Left ventricle myocardium superior (tissue), 1 donor: ENCODE measurements at places on chromosomes 6 and 20. TPM values are rescaled to one million over a fixed set of nuclear protein-coding genes. Genes with fewer than 3 reads are reported as not detected.

Gene PTK7
- total RNA-seq: 2.1 TPM

GRCh38 chr6:112237066-112237465 lies 17.3 kb downstream of the LAMA4 start:
- DNase-seq: no peak

DNA sequence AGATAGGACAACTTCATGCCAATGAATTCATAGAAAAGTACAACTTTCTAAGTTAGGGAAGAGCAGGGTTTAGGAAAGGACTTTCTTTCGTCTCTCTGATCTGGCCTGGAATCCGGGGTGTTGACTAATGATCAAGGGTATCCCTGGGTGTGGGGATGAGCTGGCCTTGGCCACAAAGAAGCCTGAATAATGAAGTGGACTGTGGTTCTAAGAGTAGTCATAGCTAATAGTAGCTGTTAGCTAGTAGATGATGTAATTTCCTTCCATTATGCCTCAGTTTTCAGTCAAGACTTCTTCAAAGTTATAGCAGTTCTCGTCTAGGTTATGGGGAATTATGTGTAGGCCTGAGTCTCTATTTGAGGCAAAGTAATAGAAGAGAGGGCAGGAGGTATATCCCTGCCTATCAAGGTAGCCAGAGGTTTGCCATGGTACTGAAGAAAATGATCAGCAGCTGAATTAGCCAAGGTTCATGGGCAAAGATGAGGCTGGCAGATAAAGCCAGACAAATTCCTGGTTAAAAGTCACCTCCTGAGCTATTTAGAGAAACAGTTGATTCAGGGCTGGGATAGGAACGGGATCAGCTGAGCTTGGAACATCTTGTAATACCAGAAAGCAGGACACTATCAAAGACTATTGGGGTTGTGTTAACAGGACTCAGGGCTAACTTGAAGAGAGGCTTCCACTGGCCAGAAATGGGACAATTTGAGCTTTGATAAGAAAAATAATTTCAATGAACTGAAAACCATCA lies 18.7 kb upstream of the TRPC4AP start:
- DNase-seq: no peak

DNA sequence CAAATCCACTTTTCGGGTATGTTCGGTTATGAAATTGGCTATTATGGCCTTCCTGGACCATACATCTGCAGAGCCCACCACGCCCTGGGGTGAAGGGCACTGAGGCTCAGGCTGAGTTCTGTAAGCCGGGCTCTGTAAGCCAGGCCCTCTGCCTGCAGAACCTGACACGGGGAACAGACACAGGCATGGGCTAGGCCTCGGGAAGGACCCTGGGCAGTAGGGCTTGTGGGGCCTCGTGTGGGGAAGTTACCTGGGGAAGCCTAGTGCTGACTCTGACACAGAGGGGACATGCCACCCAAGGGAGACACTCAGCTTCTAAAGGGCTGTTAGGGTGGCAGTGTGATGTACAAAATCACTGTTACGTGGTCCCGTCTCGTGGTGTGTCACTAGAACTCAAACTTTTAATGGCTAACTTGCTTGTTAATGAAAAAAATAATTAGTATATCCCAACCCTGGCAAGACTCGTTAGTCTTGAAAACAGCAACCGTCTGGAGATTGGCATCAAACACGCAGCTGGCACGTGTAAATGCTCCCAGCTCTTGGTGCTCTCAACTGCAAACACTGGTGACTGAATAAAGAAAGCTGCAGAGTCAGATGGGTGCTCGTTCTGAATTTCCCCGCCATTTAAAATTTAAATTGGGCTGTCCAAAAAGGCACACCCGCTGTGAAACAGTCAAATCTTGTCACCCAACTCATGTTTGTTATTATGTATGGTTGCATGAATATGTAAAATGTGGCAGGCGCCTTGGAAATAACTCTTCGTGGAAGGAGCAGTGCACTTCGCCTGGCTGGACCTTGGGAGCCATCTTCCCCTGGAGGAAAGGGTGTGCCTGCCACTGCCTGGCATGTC lies 23.6 kb upstream of the TCFL5 start:
- no peak for DNase-seq

DNA sequence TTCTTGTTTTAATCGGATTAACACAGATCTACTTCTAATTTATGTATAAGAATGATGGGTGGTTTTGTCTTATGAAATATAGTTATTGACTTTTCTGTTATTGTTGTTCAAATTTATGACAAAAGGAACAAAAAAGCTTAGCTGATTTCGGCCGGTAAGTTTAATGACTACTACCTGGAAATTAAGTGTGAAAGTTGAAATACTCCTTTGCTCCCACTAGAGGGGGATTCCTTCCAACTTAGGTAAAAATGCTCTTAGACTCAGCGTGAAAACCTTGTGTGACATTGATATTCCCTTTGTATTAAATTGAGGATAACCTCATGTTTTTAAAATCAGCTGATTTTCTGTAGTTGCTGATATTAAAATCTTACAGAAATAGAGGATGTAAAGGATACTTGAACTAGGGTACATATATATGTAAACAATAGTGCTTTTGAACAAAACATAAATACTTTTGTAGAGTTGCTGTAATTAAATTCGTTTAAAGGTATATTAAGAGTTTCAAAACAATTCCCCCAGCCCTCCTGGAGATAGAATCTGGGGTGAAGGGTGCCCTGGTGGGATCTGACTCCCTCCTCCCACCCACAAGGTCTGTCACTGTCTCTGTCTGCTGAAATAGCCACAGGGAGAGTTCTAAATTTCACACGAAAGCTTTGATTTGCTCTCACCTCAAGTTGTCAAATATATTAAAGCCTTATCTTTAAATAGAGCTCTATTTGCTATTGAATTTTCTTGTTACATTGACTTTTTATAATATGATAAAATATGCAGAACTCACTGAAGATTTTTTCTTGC lies 257.5 kb downstream of the ARID1B start:
- no peak for DNase-seq

DNA sequence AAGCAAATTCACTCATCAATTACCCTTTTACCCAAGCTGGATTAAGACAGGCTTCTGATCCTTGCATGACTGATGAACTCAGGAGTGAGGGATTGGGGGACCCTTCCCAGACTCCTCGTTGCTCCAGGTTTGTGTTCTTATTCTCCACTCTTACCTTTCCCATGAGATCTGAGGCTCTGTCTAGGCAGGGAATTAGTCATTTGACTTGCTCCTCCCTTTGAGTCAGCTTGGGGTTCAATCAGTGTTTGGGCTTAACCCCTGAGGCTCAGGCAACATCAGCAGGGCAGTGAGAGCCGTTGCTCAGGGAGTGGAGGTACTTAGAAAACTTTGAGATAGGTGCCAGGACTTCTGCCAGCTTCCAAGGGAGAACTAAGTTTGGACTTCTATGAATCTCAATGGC lies 20.7 kb upstream of the TOX2 start:
- DNase-seq: no peak

DNA sequence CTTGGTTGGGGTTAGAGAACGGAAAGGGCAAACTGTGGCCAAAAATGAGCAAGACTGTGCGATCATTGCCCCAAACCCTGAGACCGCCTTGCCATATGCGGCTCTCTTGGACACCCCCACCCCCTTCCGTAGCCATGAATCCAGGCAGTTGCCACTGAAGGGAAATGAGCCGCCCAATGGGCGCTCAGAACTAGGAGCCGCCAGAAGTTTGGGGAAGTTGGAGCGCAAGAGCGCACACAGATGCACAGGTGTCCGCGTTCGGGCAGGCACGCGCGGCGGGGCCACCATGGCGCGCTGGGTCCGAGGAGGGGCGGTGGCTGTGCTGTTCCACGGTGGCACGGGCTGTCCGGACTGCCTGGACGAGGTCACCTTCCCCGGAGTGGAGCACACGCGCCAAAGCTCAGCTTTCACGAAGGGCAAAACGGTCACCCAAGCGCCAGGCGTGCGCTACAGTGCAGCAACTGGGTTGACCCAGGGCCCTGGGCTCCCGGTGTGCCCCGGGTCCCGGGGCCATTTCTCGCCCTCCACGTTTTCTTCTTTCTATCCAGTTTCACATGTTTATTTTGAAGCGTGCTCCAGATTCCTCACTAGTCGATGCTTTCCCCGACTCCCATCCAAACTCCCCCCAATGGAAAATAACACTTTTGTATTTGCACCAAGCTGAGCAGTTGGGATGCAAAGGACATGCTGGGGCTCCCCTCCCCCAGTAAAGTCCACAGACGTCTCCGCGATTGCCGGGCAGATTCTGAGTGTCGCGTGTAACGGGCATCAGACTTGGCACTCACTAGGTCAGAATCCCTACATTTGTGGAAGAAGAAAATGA lies 906 bp upstream of the PDE10A start:
- peak; percentile 72 for DNase-seq

DNA sequence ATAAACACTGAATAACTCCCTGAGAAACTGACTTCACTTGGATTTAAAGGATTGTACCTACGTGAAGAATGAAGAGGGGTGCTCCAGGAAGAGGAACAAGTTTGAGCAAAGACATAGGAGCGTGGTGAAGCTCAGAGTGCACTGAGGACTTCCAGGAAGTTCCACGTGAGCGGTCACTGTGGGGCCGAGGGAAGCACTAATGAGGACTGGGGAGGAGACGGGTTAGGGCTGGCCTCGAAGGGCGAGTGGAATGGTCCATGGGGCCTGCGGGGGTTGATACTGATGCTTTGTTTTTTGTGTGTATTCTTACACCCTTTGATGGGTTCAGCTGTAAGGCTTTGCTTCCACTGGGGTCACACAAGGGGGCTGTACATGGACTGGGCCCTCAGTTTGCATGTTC lies 91.9 kb downstream of the CDH4 start:
- no peak for DNase-seq

DNA sequence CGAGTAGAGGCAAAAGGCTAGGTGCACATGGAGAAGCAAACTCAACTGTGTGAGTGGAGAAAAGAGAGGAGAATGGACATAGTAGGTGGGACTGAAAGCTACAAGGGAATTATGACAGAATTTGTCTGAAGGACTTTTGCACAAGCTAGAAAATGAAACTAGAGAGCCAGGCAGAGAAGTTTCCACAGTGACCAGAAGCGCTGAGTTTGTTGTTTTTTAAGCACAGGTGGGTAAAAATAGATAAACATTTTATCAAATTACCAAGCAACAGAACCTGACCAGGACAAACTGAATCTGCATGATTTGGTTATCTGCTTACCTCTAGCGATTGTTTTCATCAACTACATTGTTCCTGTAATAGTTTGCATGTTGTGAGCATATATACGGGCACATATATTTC lies 38.6 kb downstream of the SMLR1 start:
- no peak for DNase-seq

- no peak for DNase-seq
These were observed 91.4 kb downstream of the CDH22 start for GRCh38 chr20:46216770-46217464.
